ENCODE measurements at places on chromosomes 6 and 20.

- DNase-seq, result no peak
These were observed 8.8 kb downstream of the SYNJ2 start for GRCh38 chr6:157990321-157991066.

DNA sequence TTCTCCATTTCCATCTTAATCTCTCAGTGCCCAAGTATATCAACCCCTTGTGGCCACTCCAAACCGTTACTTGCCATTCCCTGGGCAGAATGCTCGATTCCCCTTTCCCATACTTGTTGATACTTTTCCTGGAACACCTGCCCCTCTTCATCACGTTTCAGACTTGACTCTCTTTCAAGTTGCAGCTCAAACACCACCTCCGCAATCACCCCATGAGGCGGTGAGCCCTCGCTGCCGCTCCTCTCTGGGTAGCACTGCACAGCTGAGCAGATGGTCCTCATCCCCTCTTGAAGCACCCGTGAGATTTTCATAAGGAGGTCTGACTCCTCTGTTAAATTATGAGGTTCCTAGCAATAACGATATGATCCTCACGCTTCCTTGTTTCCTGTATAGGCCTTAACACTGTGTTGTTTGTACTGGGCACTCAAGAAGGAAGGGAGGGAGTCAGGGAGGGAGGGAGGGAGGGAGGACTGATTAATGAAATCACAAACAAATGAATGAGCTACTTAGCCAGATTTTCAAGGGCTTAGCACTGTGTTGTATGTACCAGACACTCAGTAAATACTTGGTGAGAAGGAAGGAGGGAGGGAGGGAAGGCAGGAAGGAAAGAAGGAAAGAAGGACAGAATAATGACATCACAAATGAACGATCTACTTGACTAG, 8.0 kb upstream of the UQCC2 start:
- DNase-seq, result no peak

GRCh38 chr20:57193094-57193493, 73.3 kb downstream of the BMP7 start:
- no peak for DNase-seq

DNA sequence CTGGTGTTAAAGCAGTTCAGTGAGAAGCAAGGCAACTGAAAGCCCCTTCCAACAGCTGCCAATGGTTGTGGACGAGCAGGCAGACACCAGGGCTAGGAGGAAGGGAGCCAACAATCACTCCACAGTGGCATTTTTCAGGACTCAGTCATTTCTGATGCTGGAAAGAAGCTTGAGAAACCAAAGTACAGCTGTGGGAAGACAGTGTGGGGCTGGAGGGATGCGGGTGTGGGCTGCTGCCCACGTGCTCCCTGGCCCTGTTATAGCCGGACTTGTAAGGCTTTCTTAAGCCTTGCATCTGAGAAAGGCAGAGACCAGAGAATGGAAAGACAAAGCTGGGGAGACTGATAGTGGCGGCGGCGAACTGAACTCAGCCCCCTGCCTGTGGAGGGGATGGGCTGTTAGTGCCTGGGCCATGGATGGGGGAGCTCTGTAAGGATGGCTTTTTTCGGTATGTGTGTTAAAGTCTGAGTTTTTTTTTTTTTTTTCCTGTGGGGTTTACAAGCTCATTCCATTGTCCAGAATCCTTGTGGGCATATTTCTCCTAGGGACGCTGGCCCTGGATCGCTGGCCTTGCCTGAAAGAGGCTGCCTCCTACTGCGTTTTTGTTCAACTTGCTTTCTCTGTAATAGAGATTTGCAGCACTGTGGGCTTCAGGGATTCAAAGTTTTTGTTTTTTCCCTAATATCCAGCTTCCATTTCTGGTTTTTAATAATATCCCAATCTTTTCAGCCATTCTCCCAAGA, 91.7 kb downstream of the GJA10 start:
- DNase-seq, result no peak

- DNase-seq, result no peak
These were observed 160.8 kb downstream of the GMPR start for GRCh38 chr6:16399158-16399557.

- peak; percentile 3 for DNase-seq
These were observed 37.5 kb downstream of the AIG1 start for GRCh38 chr6:143098054-143098671.

DNA sequence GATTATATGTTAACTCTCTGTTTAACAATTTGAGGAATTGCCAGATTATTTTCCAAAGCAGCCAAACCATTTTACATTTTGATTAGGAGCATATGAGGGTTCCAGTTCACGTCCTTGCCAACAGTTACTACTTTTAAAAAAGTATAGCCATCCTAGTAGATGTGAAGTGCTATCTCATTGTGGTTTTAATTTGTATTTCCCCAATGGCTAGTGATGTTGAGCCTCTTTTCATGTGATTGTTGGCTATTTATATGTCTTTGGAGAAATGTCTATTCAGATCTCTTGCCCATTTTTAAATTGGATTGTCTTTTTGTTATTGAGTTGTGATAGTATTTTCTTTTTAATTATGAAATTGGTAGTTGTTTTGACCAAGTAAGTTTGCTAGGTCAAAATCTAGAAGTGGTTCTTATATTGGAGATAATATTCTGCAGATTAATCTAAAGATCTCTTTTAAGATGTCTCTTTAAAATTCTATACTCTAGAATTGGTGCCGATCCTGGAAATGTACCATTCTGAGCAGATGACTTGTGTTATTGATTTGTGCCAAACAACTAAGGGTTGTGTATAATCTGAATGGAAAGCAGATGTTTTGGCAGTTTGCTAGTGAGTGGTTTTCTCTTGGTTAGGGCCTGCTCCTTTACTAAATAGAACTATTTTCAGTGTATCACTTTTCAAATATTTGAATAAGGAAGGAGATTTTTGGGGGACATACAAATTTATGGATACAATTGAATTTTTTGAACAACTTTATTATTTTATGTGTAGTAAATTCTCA, 99.5 kb downstream of the CDKAL1 start:
- no peak for DNase-seq

- no peak for DNase-seq
These were observed 431.0 kb downstream of the CDKAL1 start for GRCh38 chr6:20965276-20965675.

GRCh38 chr6:29984992-29985391, 42.7 kb downstream of the HLA-A start:
- no peak for DNase-seq

DNA sequence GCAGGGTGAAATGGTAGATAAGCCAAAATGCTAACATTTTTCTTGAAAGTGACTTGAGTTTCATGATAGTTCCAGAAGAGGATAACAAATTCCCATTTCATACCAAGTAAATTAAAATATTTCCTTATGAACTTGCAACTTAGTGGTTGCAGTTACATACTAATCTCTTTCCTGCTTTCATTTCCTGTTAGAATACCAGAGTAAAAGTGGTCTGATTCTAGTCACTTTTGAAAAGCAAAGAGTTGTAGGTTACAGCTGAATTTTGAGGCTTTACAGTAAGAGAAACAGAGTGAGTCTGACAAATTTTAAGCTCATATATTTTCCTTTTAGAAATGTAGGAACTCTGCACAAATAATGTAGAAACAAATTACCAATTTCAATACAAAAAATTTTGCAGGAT, 117.4 kb downstream of the ZFAND3 start:
- no peak for DNase-seq

GRCh38 chr20:5691918-5692618, 58.1 kb upstream of the SHLD1 start:
- no peak for DNase-seq

GRCh38 chr6:2891768-2892170, 11.3 kb downstream of the SERPINB9 start:
- DNase-seq, result no peak

DNA sequence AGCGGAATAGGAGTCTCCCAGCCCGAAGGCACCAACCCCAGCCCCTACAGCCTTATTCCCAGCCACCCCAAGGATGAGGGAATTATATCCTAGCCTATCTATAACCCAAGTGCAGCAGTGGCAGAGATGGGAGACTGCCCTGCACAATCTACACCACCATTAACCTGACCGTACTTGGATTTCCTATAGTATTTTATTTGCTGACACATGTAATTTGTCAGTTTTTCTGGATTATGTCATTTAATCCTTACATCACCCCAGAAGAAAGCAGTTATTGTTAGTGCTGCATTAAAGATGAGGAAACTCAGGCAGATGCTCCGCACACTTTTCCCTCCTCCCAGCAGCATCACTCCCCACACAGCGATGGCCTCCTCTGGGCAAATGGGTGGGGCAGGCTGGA, 6.0 kb downstream of the BFSP1 start:
- DNase-seq, result no peak

- DNase-seq, result no peak
These were observed 23.3 kb downstream of the EDN3 start for GRCh38 chr20:59323731-59324130.

- no peak for DNase-seq
These were observed 12.9 kb downstream of the SLC13A3 start for GRCh38 chr20:46638134-46638897.

GRCh38 chr20:33359399-33360261, 41.7 kb downstream of the CDK5RAP1 start:
- DNase-seq, result no peak

DNA sequence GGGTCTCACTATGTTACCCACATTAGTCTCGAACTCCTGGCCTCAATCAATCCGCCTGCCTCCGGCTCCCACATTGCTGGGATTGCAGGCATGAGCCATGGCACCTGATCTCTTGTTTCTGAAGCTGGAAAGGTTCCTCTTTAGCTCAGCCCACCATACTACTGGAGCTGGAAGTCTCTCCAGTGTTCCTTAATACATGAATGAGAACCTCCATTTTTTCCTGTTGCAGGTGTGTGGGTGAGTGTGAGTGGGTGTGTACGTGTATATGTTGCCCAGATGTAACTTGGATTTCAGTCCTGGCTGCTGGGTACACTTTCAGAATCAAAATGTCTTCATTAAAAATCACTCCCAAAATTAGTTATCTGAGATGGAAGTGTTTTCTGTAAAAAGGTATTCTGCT, 11.1 kb downstream of the PNPLA1 start:
- DNase-seq, result no peak

DNA sequence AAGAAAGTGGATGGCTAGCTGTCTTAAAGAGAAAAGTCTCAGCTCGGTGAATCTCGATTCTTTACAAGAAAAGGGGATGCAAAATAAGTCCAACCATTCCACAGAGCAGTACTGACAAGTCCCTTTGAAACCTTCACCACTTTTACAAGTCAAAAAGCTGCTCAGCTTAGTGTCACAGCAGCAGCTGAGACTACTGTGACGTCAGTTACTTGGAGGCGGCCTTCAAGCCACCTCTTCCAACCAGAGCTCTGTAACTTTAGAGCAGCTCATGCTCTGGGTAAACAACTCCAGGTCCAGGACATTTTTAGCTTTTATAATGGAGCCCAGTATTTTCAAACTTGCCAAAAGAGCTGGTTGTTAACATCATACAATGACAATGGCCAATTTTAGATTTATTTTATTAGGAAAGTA, at the start of gene KIAA0408:
Gene KIAA0408 (minus strand): TSS at position 159 of the 411 bp plus-strand sequence. CDS start 5,408 bp downstream, outside the sequence.
- peak; percentile 65 for DNase-seq

GRCh38 chr6:53715434-53715833, 49.9 kb upstream of the KLHL31 start:
- DNase-seq, result no peak

GRCh38 chr6:155010940-155011339, 15.8 kb downstream of the TIAM2 start:
- DNase-seq, result no peak

- no peak for DNase-seq
These were observed 166.2 kb downstream of the EPM2A start for GRCh38 chr6:145569140-145569539.

GRCh38 chr6:28322661-28323060, 13.3 kb downstream of the ZSCAN31 start:
- DNase-seq, result no peak

- DNase-seq, result no peak
These were observed 220.1 kb upstream of the GGTLC1 start for GRCh38 chr20:24208652-24209051.

DNA sequence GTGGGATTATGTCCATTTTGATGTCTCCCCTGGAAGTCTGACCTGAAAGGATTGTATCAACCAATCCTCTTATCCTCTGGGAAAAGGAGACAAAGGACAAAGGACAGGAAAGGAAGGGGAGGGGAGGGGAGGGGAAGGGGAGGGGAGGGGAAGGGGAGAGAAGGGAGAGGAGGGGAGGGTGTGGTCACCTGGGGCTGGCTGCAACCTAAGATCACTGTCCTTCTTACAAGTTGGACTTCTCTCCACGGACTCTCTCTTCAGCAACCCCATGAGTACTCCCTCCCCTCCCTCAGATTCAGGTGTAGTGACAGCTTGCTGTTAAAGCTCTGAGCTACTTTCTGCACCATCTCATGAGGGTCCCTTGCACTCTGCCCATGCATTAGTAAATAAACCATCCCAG, 58.9 kb upstream of the KLHL31 start:
- DNase-seq, result no peak

DNA sequence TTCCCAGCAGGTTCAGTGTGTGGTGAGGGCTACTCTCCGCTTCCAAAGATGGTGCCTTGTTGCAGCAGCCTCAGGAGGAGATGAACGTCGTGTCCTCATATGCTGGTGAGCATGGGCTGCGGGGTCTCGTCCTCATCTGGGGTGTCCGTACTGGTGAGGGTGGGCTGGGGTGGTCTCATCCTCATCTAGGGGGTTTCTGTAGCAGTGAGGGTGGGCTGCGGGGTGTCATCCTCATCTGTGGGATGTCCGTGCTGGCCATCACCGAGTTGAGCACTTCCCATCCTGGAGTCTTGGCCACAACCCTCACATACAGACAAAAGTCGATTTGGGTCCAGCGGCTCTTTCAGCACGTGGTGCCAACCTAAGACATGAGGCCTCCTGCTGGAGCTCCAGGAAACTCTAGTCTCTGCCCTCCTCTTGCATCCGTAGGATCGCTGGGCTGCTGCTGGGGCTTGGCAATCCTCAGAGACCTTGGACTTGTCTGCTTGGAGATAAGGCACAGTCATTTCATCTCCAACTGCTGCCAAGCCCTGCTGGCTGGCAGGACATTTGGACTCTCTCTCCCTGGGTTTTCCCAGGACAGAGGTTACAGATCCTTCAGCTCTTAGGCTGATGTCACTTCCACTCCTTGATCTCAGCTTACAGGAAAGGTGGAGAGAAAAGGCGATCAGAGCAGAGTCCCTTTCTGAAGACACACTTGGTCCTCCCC, 160.4 kb downstream of the PACRG start:
- peak; percentile 50 for DNase-seq

DNA sequence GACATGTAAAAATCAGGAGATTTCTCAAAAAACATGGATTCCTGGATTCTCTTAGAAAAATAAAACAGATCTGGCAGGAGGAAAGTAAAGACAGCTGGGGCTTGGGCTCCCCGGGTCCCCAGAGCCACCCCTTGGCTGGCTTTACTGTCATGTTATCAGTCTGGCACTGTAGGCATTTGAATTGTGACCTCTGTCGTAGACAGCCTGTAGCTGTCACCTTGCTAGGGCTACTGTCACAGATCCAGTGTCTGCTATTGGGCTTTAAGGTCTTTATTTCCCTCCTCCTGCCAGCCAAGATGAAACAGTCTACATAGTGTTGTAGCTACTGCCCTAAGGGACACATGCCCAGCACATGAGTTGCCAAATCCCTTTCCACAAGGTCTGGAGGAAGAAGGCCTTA, 37.5 kb downstream of the ABRACL start:
- no peak for DNase-seq
